Heart right ventricle (tissue), 16 donors: ENCODE measurements at places on chromosomes 2 and 18. TPM values are rescaled to one million over a fixed set of nuclear protein-coding genes. Genes with fewer than 3 reads are reported as not detected.

GRCh38 chr2:10591207-10591606 lies 98.6 kb downstream of the NOL10 start:
- no peak for DNase-seq

DNA sequence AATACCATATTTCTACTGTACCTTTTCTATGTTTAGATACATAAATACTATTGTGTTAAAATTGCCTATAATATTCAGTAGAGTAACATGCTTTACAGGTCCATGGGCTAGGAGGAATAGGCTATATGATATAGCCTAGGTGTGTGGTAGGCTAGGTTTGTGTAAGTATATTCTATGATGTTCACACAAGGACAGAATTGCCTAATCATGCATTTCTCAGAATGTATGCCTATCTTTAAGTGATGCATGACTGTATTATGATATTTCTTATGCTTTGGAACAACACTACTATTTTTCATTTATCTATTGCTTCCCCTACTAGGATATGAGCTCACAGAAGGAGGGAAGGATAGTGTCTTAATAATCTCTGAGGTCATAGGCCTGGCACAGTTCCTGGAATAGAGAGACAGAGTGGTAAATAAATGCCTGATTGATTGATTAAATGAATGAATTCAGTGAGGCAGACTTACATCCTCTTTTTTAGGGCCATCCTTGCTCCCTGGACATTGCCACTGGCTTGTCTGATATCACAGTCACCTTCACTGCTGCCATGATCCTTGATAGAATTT lies 121.0 kb downstream of the MYO3B start:
- DNase-seq: no peak

DNA sequence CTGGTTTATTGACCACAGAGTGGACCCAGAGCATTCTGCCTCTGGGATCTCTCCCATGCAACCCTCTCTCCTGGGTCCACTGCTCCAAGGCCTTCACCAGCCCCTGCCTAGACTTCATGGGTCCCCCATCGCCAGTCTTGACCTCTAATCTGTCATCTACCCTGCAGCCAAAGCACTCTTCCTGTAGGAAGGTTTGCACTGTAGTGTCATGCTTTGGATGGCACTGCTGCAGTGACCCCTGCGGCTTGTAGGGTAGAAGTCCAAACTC lies 41.7 kb downstream of the MYO7B start:
- no peak for DNase-seq

DNA sequence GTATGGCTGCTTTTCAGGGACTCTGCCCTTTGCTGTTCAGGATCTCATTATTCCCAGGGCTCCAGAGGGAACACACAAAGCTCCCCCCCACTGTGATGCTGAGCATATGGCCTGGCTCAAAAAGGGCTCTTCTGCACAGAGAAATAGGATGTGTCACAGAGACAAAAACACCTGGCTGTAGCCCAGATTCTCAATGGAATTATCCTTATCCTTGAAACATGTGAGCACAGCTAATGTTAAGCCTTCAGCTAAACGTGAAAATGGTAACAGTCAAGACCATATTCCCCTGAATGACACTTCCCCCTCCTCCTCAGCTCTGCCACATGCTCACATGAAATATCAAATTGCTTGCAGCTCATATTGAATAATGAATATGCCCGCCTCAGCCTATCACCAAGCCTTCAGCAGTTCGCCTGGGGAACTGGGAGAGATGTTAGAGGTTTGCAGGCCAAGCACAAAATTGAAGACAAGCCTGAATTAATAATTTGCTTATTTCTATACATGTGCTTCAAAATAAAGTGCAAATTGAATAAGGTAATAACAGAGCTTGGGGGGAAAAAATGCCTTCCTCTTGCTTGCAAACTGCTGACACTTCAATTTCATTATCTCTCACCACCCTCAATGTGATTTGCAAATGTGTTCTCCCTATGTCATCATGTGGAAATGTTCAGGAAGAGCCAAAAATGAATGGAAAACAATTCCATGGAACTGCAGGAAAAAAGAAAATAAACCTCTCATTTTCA lies 181.0 kb upstream of the HNRNPA3 start:
- no peak for DNase-seq

DNA sequence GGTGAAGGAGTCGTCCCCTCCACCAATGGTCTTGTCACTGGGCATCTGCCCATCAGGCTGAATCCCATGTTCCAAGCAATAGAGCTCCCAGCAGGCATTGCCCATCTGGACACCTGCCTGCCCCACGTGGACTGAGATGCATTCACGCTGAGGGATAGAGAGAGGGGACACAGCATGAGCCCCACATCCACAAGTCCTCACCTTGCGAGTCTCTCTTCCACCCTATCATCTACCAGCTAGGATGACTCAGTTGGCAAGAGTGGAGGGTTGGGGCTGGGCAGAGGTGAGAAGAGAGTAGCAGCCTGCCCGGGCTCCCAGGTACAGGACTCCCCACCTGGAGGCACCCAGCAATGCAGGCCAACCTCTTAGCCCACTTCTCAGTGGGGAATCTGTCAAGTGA lies 959 bp upstream of the TUBA4B start:
- DNase-seq: no peak

GRCh38 chr2:196229013-196229412 lies 57.6 kb upstream of the STK17B start:
- no peak for DNase-seq

GRCh38 chr2:101951296-101951695 lies 40.5 kb upstream of the IL1R2 start:
- no peak for DNase-seq

- DNase-seq: no peak
Observed at GRCh38 chr2:7838669-7839068, 843.2 kb upstream of the ID2 start.

GRCh38 chr2:176415937-176416499 lies 146.8 kb downstream of the MTX2 start:
- DNase-seq: no peak

GRCh38 chr2:75290600-75291150 lies 91.4 kb upstream of the TACR1 start:
- no peak for DNase-seq

- DNase-seq: no peak
Observed at GRCh38 chr2:44087714-44088092, 81.0 kb upstream of the PPM1B start.

- no peak for DNase-seq
Observed at GRCh38 chr2:69054431-69054830, 41.5 kb downstream of the ANTXR1 start.

- DNase-seq: no peak
Observed at GRCh38 chr2:223887127-223887526, 49.7 kb upstream of the AP1S3 start.

GRCh38 chr2:43127941-43128558 lies 98.4 kb downstream of the ZFP36L2 start:
- DNase-seq: no peak

DNA sequence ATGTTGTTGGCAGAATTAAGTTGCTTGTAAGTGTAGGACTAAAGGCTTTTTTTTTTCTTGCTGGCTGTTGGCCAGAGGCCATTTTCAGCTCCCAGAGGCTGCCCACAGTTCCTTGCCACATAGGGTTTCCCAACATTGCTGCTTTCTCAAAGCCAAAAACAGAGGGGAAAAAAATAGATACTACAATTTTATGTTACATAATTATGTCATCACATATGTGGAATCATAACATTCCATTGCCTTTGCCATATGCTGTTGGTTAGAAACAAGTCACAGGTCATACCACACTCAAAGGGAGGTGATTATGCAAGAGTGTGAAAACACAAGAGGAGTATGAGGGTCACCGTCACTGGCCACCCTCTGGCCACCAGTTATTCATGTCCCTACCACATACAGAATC lies 154.5 kb downstream of the RTN4 start:
- no peak for DNase-seq

DNA sequence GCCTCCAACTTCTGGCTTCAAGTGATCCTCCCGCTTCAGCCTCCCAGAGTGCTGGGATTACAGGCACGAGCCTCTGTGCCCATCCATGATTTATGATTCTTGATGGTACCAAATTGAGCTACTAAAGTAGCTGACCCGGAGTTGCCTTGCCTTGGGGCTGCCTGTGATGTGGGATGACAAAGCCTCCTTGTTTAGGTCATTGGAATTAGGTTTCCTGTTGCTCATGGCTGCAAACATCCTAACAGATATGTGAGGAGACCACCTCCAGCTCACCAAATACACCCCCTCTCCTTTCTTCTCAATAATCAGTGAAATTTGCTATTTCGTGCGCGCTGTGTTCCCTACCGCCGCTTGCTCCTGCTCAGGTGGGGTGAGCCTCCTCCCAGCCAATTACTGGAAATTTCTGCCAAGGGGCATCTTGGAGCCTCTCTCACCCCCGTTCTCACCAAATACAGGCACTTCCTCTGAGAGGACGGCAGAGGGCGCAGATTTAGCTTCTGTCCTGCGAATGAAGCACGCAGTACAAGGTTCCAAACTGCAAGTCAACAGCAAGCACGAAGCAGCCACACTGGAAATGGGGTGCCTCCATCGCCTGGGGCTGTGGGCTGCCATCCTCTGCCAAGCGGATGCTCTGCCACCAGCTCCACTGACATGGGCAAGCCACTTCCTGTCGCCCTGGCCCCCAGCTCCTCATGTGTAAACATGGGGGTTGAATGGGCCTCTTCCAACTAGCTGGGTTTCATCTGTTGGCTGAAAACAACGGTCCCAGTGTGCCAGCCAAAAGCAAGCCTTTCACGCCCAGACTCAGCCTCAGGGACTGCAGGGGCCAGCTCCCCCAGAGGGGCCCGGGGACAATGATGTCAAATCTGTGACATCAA lies 71.7 kb downstream of the NCAPH start:
- peak; percentile 67 for DNase-seq

DNA sequence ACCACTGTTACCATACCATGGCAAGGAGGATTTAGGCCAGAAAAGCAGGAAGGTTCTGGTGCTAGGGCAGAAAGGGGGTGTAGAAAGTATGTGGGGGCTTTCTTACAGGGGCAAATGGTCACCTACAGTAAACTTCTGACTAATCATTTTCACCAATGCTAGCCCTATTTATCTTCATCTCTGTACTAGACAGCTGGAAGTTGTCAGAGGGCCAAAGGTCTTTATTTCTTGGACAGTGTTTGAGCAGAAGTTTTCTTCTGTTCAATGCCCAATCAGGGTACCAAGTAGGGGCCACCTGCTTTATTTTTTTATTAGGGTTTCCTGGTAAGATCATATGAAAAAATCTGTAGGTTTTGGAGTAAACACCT lies 37.6 kb downstream of the MAP4K4 start:
- no peak for DNase-seq

The GKN2 gene
- not detected for polyA plus RNA-seq

The MREG gene
- 0.14 TPM for polyA plus RNA-seq

The ALMS1 gene
- polyA plus RNA-seq: 3.8 TPM

The IKZF2 gene
- polyA plus RNA-seq: 0.80 TPM

The AGXT gene
- polyA plus RNA-seq: not detected

The LOXHD1 gene
- polyA plus RNA-seq: 0.19 TPM

The FANCL gene
- polyA plus RNA-seq: 7.4 TPM
